ENCODE measurements at places on chromosomes 3 and 15.

DNA sequence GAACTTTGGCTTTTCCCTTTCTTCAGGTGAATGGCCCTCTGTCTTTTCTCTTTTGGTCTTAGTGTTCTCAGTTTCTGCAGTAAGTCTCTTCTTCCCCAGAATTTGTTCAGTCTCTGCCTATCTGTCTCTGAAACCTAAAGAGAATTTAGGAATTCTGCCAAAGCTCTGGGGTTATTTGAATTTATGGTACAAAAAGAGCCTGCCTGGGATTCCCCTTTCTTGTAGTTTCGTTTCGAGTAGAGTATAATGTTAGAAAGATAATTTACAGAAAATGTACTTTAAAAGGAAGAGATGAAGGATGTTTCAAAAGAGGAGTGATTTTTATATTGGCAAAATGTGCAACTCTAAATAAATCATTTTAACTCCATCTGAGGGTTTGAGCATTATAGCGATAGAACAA is 247.4 kb upstream of the SATB1 start:
- no peak for DNase-seq

- DNase-seq: no peak
Measured at GRCh38 chr15:32643907-32644445, 2.5 kb downstream of the SCG5 start.

DNA sequence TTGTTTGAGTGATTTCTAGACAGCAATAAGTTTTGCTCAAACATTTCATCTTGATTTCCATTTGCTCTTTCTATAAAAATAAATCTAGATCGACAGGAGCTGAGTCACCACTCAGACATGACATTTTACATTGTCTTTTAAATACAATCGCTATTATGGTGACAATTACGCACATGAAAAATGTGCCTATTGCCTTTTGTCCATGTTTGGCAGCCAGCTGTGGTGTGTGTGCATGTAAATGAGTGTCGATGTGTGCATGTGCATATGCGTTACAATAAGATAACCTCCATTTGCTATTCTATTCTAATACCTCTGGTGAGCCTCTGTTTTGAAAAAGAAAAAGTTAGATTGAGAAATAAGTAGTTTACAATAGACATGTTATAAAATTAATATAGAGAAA is 89.7 kb upstream of the GRM7 start:
- no peak for DNase-seq

GRCh38 chr15:60793656-60794055 is 314.7 kb upstream of the ICE2 start:
- no peak for DNase-seq

DNA sequence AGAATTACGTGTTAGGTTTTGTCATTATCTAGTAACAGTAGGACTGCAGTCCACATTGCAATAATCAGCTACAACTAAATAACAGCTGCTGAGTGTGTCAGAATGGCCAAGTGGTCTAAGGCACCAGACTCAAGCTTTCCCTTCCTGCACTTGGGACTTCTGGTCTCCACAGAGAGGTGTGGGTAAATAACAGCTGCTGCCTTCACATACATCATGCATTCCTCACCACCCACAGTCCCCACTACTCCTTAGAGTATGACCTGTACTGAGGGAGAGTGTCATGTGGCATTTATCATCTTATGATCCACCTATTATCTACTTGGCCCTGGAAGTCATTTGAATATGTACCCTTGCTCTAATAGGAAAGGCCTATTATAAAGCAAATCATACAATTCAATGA is 22.2 kb upstream of the ZMAT3 start:
- DNase-seq: no peak

- peak; percentile 78 for DNase-seq
Measured at GRCh38 chr3:170689893-170690660, 104.2 kb upstream of the SLC7A14 start.

- DNase-seq: no peak
Measured at GRCh38 chr3:194120789-194121770, 14.9 kb upstream of the HES1 start.

DNA sequence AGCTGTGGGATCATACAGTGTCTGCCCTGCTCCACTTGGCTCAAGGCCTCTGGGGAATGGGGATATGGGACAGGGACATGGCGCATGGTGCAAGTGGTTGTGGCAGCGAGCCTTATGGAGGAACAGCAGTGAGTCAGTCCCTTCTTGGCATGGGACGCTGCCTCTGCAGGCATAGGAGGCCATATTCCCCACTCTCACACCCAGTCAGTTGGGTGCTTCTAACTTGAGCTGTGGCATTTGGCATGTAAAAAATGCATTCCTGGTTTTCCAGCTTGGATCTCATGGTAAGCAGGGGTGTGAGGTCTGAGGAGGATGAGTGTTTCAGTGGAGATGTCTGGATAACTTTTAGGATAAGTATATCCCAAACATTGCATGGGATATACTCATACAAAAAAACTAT is 31.6 kb upstream of the UBE2Q2 start:
- no peak for DNase-seq

DNA sequence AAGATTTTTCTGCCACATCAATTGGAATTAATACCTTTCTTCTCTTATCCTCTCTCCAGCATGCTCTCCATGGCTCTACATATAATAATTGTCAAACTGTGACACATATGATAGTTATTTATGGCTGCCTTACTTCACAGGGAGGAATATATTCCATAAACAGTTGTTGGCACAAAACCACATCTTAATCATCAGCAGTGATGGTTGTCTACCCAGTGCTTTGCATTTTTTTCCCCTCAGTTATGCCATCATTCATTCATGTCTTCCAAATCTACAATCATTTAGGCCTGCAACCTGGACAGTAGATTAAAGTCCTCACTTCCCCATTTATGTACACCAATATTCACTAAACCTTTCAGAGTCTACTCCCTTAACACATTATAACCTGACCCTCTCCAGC is 107.7 kb downstream of the THRB start:
- no peak for DNase-seq

GRCh38 chr15:74141591-74141990 is 11.2 kb downstream of the ISLR2 start:
- no peak for DNase-seq

- DNase-seq: no peak
Measured at GRCh38 chr3:48398701-48399386, 26.8 kb downstream of the FBXW12 start.

DNA sequence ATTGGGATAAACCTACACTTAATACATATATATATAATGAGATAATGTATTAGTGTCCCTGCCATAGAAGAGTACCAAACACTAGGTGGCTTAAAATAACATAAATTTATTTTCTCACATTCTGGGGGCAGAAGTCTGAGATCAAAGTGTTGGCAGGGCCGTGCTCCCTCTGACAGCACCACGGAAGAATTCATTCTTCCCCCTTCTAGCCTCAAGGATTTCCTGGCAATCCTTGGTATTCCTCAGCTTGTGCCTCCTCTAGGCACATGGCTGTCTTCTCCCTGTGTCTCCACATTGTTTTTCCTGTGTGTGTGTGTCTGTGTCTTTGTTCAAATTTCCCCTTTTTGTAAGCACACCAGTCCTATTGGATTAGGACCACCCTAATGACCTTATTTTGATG is 115.2 kb upstream of the AGBL1 start:
- DNase-seq: no peak

- DNase-seq: no peak
Measured at GRCh38 chr3:7340795-7341194, 479.9 kb downstream of the GRM7 start.

DNA sequence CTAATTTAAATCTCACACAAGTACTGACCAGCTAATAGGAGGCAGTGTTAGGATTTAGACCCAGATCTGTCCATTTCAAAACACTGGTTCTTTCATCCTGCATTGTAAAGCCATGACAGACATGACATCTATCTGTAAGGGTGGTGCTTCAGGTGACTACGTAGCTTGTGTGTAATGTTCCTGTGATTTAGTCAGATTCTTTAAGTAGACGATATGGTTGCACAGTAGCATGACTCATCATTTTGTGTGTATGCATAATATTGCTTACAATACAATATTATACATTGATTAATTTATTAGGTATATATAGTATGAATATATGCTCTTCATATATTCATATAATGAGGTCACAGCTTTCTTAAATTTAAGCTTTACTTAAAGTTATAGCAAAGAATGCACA is 628.5 kb downstream of the GRM7 start:
- DNase-seq: no peak

DNA sequence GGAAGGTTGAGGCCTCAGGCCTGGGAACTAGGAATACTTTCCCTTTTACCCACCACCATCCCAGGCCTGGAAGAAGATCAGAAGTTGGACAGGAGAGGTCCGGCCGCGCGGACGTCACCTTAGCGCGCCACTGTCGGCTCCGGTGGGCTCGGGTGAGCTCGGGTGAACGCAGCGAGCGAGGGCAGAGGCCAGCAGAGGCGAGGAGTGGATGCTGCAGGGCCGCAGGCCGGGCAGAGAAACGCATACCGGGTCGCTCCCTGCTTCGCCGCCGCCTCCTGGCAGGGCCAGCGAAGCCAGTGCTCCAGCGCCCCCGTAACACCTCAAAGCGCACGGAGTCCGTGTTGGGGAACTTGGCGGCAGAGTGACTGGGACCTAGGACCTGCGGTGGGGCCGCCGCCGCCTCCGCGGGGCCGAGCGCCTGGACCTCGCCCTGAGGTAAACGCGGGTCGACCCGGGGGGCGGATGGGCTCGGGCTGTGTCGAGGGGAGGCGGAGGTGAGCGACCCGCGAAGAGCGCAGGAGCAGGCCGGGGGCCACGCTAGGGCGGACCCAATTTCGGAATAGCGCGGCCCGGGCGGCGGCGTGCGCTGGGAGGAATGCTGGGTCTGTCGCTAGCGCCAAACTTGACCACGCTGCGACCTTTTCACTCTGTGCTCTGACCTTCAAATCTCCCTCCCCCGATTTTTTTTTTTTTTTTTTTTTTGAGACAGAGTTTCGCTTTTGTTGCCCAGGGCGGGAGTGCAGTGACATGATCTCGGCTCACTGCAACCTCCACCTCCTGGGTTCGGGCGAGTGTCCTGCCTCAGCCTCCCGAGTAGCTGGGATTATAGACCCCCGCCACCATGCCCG is 1.6 kb downstream of the CYP11A1 start:
- DNase-seq: no peak

DNA sequence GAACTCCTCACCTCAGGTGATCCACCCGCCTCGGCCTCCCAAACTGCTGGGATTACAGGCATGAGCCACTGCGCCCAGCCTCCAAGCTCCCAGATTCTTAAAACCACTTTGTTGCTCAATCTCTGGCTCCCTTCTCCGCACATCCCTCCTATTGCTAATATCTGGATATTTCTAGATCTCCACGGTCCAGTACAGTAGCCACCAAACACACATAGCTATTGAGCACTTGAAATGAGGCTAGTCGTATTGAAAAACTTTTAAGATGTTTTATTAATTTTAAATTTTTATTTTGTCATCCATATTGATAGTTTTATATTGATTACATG is 44.3 kb downstream of the SLC28A1 start:
- DNase-seq: no peak

GRCh38 chr3:152960684-152961083 is 125.8 kb downstream of the P2RY1 start:
- no peak for DNase-seq

GRCh38 chr3:119357190-119357589 is 63.0 kb downstream of the ARHGAP31 start:
- DNase-seq: no peak

DNA sequence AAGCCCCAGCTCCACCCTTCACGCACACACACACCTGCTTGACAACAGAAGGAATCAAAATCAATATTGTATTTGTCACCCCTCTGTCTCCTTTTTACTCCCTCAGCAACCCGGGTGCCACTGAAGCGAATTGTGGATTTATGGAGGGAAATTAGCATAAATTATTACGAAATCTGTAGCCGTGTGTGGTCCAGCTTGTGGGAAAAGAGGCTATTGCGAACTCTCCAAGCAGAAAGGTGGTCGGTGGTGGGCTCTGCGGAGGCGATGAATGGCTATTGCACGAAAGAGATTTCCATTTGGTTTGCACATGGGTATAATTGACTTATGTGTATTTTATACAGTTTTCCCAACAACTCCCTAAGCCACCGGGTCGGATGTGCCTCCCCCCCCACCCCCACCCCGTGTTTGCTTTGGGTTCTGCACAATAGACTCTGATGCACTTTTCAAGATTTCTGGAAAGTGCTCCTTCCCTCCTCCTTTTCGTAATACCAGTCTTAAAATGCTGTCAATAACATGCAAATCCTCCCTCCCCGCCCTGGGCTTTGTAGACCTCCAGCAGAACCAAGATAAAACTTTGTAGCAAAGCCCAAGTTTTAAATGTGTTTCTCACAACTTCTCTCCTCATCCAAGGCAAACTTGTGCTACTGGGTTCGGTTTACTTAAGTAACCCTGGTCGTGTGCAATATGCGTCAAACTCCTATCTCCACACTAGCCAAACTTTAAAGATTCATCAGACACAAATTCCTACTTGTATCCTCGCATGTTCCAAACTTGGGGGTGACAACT is 3.1 kb upstream of the FOXB1 start:
- DNase-seq: no peak

DNA sequence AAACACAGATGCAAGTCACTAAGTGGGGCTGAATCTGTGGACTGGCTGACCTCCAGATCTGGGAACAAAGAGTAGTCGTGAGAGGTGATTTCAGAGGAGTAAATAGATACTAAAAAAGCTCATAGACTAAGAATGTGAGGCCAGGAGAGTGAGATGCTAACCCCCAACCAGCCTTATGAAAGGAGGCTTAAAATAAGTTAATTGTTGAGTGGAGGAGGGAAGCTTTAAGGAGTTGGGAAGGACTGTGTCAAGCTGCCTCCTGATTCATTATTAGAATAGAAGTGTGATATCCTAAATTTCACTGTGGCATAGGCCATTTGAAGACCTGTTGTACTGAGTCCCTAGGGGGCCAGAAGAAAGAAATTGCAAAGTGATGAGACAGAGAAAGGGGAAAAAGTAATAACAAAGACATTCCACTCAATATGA is 107.6 kb downstream of the RBPMS2 start:
- no peak for DNase-seq

DNA sequence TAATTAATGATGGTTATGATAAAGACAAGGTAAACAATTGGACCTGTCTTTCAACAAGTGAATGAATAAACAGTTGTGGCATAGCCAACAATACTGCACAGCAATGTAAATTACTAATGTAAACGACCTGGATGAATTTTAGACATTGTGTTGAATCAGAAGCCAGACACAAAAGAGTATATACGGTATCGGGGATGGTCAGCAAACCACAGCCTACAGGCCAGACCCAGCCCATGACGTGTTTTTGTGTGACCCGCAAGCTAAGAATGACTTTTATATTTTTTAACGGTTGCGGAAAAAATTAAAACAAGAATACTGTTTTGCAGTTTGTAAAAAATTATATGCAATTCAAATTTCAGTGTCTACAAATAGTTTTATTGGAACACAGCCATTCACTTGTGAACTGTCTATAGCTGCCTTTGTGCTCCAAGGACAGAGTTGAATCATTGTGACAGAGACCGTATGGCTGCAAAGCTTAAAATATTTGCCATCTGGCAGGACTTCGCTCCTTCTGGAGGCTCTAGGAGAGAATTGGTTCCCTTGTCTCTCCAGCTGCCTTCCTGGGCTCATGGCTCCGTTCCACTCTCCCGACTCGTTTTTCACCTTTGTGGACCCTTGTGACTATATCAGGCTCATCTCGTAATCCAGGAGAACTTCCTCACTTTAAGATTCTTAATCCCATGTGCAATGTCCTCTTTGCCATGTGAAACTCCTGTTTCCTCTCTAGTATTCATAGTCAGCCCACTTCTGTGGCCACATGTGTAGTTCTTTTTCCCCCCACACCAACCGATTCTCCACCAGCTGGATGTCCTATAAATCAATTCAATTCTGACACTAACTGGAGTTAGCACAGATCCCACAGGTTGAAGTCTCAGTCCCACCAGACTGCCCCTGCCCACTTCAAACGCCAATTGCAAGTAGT is 72.7 kb downstream of the CMTM8 start:
- DNase-seq: no peak
